ENCODE measurements at places on chromosomes 16 and 17. TPM values are rescaled to one million over a fixed set of nuclear protein-coding genes. Genes with fewer than 3 reads are reported as not detected.

The UBE2O gene
- total RNA-seq: 21.0 TPM

The MIEN1 gene
- total RNA-seq: 72.4 TPM

The ADAD2 gene
- total RNA-seq: not detected

The KREMEN2 gene
- total RNA-seq: 1.5 TPM

The TAC4 gene
- total RNA-seq: not detected

The TEKT1 gene
- total RNA-seq: not detected

The C16orf96 gene
- total RNA-seq: not detected

The RNF43 gene
- not detected for total RNA-seq

The CHST4 gene
- not detected for total RNA-seq
